ENCODE measurements at places on chromosomes 2 and 18.

GRCh38 chr2:205656941-205657340 lies 25.4 kb upstream of the NRP2 start:
- DNase-seq: no peak

DNA sequence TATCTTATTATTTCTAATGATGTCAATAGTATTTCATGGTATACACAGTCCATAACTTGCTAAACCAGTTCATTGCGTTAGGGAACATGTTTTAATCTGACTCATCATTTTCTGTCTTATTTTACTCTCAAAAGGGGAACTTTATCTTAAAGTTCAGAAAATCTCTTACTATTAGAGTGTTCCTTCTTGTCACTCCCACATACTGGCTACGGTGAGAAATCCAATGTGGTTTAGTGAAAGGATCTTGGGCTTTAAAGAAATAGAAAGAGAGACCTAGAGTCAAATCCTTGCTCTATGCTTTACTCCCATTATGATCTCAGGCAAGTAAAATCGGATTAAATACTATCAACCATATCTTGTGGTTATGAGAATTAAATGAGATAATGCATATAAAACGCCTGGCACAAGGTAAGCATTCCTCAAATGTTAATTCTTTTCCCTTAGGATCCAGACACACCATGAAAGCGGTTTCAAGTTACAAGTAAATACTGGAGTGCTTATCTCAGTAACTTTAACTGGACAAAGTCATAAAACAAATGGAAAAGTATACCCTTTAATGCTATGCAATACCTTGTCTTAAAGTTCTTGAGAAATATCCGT lies 576.0 kb downstream of the ARHGAP15 start:
- DNase-seq: no peak

DNA sequence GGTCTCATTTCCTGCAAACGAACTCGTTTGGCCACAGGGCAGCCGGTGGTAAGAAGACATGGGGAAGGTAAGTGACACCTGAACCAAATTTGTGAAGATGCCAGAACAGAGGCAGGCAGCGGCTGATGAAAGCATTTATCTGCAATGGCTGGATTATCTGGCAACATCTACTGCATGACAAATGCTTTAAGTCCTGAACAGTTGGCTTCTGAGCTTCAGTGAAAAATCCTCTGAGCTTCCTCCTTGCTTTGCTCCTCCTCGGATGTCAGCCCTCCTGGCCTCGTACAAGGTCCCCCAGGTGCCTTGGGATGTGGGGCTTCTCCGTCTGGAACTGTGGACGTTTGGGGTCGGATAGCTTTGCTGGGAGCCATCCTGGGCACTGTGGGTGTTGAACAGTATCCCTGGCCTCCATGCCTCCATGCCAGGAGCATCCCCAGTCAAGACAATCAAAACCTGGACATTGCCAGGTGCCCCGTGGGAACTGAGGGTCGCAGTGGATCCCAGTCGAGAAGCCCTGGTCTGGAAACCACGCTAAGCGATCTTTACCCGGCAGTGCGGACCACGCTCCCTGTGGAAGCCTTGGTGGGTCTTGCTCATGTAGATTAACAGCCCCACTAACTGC lies 49.3 kb downstream of the KCNG2 start:
- no peak for DNase-seq

- no peak for DNase-seq
Observed at GRCh38 chr2:239053801-239054503, 206.1 kb downstream of the TWIST2 start.

DNA sequence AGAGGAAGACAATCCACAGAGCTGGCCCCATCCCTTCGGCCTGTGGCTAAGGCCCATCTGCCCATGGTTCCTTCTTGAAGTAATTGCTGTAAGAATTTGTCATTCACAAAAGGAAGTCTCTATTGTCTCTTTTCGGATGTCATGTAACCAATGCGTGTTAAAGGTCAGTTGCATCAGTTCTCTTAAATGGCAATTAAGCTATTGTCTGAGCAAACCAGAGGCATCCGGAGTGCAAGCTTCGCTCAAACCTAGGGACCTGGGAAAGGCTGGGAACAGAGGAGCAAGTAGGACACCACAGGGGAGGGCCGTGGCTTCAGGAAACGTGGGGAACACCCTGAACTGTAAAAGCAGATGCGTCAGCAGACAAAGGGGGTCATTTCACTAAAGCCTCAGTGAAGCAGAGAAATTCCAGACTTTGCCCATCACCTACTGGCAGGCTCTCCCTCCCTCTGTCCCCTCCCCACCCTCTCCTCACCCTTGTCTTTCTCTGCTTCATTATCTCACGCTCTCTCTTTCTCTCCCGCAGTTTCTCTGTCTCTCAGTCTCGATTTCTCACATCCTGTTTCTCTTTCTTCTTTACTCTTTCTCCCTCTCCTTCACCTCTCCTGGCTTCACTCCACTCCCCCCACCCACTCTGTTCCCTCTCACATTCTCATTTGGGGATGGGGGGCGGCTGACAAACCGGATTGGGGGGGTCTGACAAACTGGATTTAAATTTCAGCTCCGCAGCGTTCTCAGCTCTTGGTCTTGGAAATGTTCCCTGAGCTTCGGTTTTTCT lies 204.6 kb upstream of the TNP1 start:
- no peak for DNase-seq

DNA sequence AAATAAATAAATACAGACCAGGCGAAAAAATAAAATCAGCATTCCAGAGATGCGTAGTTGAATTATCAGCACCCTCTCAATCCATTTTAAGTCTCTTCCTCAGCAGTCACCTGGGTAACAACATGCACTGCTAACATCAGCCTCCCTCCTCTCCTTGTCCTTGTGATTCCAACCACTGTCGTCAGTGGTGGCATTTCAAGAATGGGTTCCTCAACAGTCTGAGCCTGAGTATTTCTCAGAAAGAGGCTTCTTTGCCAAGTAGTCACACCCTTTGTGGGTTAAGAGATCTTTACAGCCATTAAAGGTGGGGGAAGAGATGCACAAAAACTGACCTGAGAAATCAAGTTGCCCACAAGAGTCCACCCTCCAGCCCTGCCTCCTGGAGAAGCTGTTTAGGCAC lies 39.0 kb downstream of the NOL10 start:
- no peak for DNase-seq

DNA sequence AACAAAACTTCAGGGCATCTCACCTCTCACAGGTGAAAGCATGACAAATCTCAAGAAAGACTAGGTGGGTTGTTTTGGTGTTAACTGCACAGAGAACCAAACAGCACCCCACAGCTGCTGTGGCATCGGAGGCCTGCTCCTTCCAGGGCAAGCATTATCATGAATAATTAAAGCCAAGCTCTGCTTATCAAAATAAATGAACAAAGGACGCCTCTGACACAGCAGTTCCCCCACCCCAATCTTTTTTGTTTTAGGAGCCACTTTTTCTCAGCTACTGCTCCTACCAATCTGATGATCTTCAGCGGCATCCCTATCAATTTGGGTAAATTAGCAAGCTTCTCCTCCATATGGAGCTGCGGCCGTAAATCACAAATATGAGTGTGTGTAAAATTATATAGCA lies 58.6 kb downstream of the KLF7 start:
- no peak for DNase-seq

GRCh38 chr2:7915302-7916091 lies 766.4 kb upstream of the ID2 start:
- DNase-seq: no peak

DNA sequence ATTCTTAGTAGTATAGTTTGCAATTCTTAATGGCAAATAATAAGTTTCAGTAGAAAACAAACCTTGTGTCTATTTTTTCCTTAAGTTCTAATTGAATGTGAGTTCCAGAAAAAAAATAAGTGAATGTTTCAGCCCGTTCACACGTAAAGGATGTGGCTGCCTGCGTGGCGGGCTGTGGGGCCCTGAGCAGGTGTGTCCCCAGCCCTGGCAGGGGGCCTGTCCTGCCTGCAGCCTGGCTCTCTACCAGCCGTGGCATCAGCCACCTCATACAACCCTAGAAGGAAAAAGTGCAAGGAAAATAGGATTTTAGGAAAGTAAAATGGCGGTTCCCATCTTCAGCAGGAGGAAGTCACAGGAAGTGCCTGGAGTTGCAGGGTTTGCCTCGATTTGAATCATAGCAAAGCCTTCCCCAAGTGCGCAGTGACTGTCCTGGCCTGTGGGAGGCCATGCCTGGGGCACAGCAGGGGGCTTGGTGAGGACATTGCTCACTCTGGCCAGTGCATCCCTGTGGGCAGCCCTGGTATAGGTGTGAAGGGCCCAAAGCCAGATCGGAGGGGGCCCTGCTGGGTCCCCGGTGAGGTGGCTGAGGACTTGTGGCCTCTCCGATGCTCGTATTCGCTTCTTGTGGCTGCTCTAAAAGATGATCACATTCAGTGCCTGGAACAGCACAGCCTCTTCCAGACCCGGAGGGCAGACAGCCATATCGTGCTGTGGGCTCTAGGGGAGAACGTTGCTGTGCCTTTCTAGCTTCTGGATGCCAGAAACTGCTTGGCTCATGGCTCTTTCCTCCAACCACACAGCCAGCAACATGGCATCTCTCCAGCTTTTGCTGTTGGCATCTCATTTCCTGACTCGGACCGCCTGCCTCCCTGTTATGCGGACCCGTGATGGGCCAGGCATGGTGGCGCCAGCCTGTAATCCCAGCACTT lies 12.6 kb downstream of the DTYMK start:
- no peak for DNase-seq

- DNase-seq: no peak
Observed at GRCh38 chr2:50953021-50953420, 78.9 kb downstream of the NRXN1 start.

- DNase-seq: no peak
Observed at GRCh38 chr18:45202061-45202460, 413.2 kb upstream of the SLC14A2 start.

GRCh38 chr2:3449936-3450335 lies 69.4 kb downstream of the ADI1 start:
- no peak for DNase-seq

- DNase-seq: no peak
Observed at GRCh38 chr2:1238598-1239138, 174.6 kb upstream of the TPO start.
